A549 (cell line): ENCODE measurements at places on chromosomes 4 and X.
A peak's percentile ranks its signal among the peaks of the same experiment; 100 is the strongest.

GRCh38 chrX:17679261-17679660 is 58.0 kb upstream of the SCML1 start:
- no peak for DNase-seq

GRCh38 chrX:1743105-1743504 is 128.2 kb downstream of the ASMT start:
- no peak for DNase-seq

DNA sequence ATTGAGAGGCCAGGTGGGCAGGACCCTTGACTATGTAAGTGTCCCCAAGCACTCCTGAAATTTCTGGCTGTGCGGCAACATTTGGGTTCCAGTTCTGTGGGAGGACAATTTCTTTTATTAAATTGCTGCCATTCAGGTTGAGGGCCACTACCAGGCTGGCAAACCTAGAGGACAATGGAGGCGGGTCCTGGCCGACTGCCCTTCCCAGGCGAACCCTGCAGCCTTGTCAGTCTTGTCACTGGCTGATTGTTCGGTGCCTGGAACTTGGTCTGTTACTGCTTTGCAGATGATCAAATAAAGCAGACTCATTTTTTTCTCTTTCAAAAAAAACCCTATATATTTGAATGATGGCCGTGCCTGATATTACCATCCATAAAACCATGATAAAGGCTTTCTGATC is 6.6 kb upstream of the TMEM128 start:
- DNase-seq, result no peak

DNA sequence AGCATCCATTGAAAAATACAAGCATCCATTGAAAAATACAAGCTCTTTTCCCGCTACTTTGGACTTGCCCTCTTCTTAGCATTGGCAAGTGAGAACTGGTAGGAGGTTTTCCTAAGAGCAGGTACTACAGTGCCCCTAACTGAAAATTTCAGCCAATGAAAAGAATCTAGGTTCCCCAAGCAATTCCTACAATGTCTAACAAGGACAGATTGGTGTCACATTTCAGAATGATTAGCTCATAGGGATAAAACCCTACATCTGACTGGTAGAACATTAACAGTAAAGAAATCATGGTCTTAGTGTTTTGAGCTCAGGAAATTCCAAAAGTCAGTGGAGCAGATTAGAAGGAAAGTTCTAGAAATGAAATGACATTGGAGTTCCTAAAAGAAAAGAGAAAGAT is 68.6 kb upstream of the QRFPR start:
- DNase-seq, result no peak

- DNase-seq, result peak; percentile 85
Measured at GRCh38 chrX:46376246-46376885, 168.9 kb downstream of the ZNF674 start.

DNA sequence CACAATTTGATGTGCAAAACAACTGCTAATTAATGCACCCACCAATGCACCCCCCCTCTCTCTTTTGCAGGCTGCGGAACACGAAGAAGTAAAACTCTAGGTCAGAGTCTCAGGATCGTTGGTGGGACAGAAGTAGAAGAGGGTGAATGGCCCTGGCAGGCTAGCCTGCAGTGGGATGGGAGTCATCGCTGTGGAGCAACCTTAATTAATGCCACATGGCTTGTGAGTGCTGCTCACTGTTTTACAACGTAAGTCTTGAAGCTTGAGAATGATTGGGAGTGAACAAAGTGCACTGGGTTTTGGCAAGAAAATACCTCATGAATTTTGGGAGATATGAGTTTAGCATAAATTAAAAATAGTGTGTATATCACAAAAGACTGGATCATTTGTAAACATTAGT is 28.9 kb downstream of the TMPRSS11E start:
- DNase-seq, result no peak

- DNase-seq, result no peak
Measured at GRCh38 chr4:156227321-156227720, 273.7 kb upstream of the CTSO start.

GRCh38 chr4:183962419-183962818 is 57.3 kb downstream of the STOX2 start:
- no peak for DNase-seq

GRCh38 chr4:133839326-133839725 is 362.3 kb downstream of the PABPC4L start:
- DNase-seq, result peak; percentile 13

DNA sequence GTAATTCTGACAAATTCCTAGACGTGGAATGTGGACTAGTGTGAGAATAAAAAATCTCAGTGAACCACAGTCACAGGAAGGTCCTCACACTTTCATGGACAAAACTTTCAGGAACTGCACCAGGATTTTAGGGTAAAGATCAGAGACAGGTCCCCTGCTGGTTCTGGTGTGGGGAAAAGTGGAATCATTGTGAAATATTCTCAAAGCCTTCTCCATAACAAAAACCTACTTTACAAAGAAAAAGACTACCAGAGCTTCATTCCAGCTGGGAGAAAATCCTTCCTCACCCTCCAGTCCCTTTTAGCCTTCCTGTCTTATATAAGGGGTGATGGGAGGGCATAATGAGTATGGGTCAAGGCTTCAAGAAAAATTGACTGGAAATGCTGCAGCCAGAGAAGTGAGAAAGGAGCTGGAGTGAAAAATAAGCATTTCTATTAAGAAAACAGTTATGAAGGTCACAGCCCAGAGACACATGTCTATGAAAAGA is 325.8 kb downstream of the ARAP2 start:
- no peak for DNase-seq

- no peak for DNase-seq
Measured at GRCh38 chrX:22652596-22652995, 347.2 kb upstream of the DDX53 start.

GRCh38 chr4:169634975-169635374 is 14.6 kb downstream of the CLCN3 start:
- no peak for DNase-seq

- peak; percentile 42 for DNase-seq
Measured at GRCh38 chrX:15761564-15762191, 23.6 kb downstream of the CA5B start.

DNA sequence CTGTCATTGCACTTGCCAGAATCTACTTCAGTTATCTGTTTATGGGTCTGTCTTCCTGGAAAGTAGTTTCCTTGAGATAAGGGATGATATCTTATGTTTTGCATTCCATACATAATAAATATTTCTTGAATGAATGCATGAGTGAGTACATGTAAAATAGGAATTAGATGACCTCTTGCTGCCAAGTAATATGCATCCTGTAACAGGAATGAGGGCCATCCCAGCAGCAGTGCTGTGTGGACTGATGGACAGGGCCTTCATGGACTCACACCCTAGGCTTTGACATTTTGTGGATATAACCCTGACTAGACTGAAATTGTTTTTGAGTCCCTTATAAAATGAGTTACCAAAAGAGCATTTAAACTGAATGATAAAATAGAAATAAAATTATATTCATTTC is 77.2 kb upstream of the NEIL3 start:
- DNase-seq, result no peak

- no peak for DNase-seq
Measured at GRCh38 chrX:74231625-74232024, 72.4 kb upstream of the ZCCHC13 start.
